NCI-H187 (cell line): ENCODE measurements at places on chromosomes 5 and 9.

DNA sequence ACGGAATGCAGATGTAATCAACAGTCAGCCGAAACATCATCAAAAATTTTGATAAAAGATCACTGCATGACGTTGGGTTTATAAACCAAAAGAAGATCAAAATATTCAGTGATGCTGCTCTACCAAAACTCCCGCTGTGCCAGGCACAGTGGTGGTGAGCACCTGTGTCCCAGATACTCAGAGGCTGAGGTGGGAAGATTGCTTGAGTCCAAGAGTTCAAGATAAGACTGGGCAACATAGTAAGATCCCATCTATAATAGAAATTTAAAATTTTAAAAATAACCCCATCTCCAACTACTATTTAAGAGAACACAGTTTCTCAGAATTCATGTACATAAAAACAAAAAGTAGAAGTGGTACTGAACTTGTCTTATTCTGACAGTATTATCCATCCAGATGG lies 3.8 kb downstream of the LMAN2 start:
- DNase-seq, result no peak

DNA sequence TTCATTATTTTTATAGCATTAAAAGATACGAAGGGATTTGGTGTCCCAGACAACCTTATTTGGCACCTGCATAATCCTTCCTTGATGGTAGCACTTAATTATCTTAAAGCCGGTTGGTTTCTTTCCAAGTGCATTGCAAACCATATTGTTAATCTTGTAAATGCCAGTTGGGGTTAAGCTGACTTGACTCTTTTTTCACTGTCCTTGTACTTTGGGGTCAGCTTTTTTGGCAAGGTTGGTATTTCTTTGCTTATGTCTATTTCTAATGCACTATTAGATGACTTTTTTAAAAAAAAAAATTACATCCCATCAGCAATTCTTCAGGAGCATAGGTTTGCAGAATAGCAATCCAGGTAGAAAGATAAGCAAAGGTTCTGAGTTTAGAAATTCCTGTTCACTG lies 466.8 kb upstream of the TLE4 start:
- no peak for DNase-seq

- DNase-seq, result no peak
These were observed 410 bp downstream of the GLIPR2 start for GRCh38 chr9:36136894-36137391.

DNA sequence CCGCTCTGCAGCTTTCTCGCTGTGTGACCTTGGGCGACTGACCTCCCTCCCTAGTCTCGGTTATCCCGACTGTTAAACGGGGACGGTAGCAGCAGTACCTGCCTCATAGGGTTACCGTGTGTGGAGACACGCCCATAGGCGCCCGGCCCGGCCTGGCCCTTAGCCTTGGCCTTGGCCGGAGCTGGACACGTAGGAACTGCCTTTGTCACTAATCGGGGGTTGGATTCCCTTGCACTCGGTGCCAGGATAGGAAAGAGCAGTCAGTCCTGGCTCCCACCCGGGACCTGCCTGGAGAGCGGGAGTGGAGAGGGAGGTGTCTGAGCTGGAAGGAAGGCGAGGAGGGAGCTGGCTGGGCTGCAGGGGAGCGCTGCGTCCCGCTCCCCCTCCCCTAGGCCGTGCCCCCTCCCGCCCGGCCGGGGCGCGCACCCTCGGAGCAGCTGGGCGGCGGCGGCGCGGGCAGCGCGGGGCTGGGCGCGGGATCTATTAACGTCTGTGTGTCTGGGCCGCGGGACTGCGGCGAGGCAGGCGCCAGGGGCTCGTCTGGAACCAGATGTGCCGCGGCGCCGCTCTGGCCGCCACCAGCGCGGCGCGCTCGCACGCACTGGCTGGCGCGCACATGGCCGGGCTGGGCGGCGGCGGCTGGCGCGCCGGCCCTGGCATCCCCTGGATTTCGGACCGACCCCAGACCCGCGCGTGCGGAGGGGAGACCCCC lies 31.7 kb downstream of the PRRX2 start:
- no peak for DNase-seq

DNA sequence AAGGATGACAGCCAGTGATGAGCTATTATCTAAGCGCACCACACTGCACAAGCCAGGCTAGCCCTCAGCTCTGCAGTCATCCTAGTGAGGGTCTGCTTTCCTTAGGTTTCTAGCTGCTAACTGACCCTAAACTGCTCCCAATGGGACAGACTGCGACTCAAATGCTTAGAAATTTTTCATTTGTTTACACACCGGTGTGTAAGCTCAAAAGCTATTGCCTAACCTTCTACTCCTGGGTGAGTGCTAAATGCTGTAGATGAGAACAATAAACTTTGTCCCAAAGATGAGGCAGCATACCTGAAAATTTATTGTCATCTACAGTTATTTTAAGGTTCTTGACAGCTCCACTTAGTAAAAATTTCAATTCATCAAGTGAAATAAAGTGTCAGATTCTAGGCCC lies 311.4 kb downstream of the TMEM167A start:
- DNase-seq, result no peak

- no peak for DNase-seq
These were observed 42.0 kb downstream of the THBS4 start for GRCh38 chr5:80077051-80077714.
